ENCODE measurements at places on chromosomes 1 and 21.

GRCh38 chr1:202054094-202054493 is 43.7 kb downstream of the ELF3 start:
- no peak for DNase-seq

- DNase-seq = no peak
Observed at GRCh38 chr21:38439957-38440356, 58.3 kb downstream of the ERG start.

- no peak for DNase-seq
Observed at GRCh38 chr1:215397106-215397505, 170.0 kb upstream of the KCTD3 start.

GRCh38 chr1:206723805-206724472 is 39.2 kb downstream of the MAPKAPK2 start:
- DNase-seq = peak; percentile 98

Measured in PC-3 (cell line).